Metanephros (tissue), 2 donors: ENCODE measurements at places on chromosomes 16 and 17. TPM values are rescaled to one million over a fixed set of nuclear protein-coding genes. Genes with fewer than 3 reads are reported as not detected.

Gene KCNJ18
- not detected for total RNA-seq

Gene EVPL
- total RNA-seq, result 28.3 TPM

Gene TELO2
- total RNA-seq, result 48.3 TPM

Gene NR1D1
- 5.3 TPM for total RNA-seq

Gene NFE2L1
- 164 TPM for total RNA-seq

Gene FOXN1
- total RNA-seq, result 0.23 TPM

Gene SOST
- 12.2 TPM for total RNA-seq

Gene SUPT4H1
- 53.1 TPM for total RNA-seq

Gene C17orf50
- not detected for total RNA-seq

Gene FOXO3B
- 11.3 TPM for total RNA-seq
